ENCODE measurements at places on chromosomes 6 and 20.

- DNase-seq, result no peak
These were observed 187.5 kb upstream of the ECI2 start for GRCh38 chr6:4322846-4323309.

DNA sequence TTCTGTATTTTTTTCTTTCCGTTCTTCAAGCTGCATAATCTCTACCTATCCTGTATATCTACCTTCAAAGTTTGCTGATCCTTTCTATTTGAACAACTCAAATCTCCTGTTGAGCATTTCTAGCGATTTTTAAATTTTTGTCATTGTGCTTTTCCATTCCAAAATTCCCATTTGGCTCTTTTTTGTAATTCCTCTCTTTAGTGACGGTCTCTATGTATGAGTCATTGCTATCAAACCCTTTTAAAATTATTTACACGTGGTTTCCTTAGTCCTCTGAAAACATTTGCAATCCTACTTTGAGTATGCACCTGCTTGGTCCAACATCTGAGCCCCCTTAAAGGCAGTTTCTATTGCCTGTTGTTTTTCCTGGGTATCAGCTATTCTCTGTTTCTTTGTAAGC lies 100.5 kb upstream of the FOXC1 start:
- no peak for DNase-seq

GRCh38 chr6:12890171-12890790 lies 173.7 kb downstream of the PHACTR1 start:
- DNase-seq, result no peak

DNA sequence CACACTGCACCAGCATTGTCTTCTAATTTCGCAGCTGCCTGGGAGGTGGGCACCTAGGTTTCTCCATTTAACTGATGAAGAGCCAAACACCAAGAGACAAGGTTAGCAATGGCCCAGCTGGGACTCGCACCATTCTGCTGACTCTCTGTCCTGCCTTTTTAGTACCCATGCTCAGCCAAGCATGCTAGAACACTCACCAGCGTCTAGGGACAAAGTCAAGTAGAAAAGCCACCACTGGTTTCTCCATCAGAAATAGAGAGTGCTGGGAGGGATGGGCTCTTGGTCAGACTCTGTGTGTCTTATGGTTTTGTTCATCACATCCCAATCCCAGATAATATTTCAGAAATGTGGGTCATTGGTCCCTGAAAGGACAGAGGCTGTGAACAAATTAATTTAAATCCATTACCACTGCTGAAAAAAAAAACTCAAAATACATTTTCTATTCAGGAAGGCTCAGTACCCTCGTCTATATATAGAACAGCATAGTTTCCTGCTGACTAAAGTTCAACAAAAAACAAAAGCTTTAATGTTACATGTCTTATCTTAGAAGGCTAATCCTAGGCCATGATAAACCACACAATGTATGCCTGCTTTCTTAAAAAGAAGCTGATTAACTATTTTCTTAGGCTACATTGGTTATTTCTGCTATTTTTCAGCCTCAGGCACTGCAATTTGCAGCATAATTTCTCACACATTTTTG lies 111.0 kb downstream of the TBC1D7 start:
- no peak for DNase-seq

GRCh38 chr6:147689398-147689797 lies 180.9 kb downstream of the SAMD5 start:
- DNase-seq, result no peak

GRCh38 chr6:80148220-80148619 lies 41.7 kb downstream of the BCKDHB start:
- no peak for DNase-seq

- no peak for DNase-seq
These were observed 3.7 kb upstream of the CMTR1 start for GRCh38 chr6:37429352-37429750.

GRCh38 chr20:21519136-21519584 lies 5.3 kb upstream of the NKX2-2 start:
- no peak for DNase-seq

GRCh38 chr20:58546416-58546711 lies 31.2 kb upstream of the APCDD1L start:
- no peak for DNase-seq

DNA sequence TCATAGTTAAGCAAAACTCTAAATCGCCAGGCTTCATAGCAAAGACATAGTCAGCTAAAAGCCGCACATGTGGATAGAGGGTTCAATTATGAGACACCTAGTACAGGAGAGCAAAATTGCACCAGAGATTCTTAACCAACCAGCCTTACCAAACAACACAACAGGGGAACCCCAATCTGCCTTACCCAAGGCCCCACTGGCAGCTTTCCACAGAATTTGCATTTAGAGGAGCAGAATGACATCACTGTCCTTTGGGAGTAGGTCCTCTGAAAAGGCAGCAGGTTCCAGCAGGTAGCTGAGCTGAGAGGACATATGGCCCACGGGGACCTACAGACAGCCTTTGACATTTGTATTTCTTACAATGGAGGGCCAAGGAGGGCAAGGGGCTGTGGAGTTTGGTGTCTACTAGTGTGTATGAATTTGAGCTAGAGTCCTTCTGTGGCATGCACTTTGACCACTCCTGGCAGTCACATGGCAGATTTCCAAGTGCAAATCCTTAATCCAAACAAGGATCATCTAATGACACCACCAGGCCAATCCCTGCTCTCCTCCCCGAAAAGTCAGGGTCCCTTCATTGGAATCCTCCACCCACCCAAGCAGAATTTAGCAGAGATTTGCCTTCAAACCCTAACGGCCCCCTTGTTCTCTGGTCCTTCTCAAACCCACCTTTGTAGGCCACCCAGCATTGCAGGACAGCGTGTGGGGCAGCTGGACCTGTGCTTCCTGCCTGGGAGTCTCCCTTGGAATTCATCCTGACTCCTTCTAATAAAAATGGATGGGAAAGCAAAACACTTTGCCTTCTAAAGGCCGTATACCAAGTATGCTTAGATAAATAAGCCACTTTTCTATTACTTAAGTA lies 171.2 kb upstream of the SUPT3H start:
- DNase-seq, result no peak

DNA sequence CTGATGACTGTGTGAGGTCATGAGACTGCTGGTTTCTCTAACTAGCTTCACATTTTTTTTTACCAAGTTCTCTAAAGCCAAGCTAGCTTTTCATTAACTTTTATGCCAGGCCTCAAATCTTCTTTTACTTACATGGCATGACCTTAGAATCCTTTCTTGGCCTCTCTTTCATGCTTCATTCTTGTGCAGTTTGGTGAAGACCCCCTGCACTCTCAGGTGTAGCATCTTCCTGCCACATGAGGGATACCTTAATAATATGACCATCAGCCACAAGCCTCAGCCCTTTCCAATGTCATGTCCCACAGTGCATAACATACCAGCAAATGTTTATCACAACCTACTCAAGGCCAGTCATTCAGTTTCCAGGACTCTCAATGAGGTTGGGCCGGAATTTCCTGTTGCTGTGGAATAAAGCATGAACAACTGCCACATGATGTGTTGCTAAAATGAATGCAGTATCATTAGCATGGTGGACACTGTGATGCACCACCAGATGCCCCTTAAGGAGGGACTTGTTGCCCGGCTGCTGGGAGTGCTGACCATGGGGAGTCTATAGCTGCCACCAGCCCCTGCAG lies 72.2 kb downstream of the RIN2 start:
- DNase-seq, result no peak

GRCh38 chr20:18589941-18590674 lies 2.3 kb downstream of the DTD1 start:
- DNase-seq, result no peak

DNA sequence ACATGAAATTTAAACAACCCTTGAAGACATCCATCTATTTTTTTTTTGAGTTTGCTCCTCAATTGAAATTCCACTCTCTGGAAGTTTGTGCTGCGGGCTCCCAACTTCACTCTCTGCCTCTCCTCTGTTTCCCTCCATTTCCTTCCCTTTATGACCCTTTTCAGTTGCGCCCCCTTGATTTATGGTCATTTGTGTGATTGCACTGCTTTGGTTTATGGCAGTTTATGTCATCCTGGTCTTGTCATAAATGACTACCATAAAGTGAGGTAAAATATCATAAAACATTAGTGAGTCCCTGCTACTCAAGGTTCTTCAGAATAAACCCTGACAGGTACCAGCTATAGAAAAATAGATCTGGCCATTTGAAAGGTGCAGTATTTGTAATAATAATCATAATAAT lies 348.3 kb upstream of the ZFP64 start:
- no peak for DNase-seq

DNA sequence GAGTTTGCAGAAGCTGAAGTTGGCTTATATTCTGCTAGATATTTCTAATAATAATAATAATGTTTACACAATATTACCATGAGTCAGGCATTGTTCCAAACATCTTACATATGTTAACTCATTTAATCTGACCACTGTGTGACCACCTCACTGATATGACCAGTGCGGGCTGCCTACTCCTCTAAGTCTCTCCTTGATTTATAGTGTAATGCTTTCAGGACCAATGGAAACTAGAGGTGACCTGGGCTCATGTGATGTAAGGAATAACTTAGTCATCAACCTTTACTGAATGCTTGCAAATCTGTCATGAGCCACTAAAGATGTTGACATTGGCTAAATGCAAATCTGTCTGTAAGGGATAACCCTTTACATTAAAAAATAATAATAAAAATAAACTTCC lies 51.1 kb upstream of the GPR6 start:
- DNase-seq, result no peak

- DNase-seq, result no peak
These were observed 115.3 kb upstream of the MLIP start for GRCh38 chr6:53995935-53996334.

GRCh38 chr6:148349466-148349865 lies 6.8 kb downstream of the SASH1 start:
- DNase-seq, result no peak

DNA sequence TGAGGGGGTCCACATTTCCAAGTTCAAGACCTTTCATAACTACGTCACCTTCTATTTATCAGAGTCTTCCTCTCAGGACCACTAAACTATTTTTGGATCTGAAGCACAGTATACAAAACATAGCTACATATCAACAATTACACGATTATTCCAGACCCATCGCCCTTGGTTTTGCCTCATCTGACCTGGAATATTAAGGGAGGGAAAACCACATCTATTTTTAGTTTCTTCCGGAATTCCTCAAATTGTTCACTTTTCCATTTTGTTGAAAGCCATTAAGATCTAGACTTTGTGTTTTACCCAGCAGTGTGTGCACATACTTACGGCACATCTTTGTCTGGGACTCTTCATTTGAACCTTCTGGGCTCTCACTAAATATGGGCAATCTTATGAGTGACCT lies 12.0 kb upstream of the ADGRF5 start:
- no peak for DNase-seq

DNA sequence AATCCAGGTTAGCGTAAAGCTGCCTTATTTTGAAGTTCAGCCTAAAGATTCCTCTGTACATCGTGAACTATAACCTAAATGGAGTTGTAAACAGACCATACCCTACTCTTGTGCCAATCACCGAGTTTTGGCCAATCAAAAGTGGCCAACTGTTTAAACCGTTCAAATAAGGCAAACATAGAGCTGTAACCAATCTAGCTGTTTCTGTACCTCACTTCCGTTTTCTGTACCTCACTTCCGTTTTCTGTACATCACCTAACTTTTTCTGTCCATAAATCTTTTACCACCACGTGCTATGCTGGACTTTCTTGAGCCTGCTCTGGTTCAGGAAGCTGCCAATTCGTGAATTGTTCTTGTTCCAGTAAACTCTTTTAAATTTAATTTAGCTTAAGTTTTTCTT lies 39.7 kb downstream of the LBP start:
- no peak for DNase-seq

DNA sequence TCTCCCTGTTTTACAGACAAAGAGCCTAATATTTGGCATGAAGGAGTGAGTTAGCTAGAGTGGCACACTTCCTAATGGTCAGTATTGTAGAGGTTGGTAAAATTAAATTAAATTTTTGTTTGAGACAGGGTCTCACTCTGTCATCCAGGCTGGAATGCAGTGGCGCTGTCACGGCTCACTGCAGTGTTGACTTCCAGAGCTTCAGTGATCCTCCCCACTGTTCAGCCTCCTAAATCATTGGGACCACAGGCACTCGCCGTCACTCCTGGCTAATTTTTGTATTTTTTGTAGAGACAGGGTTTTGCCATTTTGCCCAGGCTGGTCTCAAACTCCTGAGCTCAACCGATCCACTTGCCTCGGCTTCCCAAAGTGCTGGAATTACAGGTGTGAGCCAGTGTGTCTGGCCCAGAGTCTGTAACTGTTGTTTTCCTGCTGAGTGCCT lies 70.9 kb downstream of the SCAND1 start:
- DNase-seq, result no peak

DNA sequence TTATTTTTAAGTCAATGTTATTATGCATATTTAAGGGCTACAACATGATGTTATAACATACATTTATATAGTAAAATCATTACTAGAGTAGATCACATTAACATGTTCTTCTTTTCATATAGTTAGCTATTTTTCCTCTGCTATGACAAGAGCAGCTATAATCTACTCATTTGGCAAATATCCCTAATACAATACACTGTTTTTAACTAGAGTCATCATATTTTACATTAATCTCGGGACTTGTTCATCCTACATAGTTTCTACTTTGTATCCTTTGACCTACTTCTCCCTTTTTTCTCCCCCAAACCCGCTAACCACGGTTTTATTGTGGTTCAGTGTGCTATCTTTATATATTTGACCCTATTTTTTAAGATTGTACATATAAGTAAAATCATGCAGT lies 249.0 kb downstream of the EPM2A start:
- no peak for DNase-seq

GRCh38 chr20:50397058-50397457 lies 113.1 kb upstream of the PTPN1 start:
- no peak for DNase-seq

DNA sequence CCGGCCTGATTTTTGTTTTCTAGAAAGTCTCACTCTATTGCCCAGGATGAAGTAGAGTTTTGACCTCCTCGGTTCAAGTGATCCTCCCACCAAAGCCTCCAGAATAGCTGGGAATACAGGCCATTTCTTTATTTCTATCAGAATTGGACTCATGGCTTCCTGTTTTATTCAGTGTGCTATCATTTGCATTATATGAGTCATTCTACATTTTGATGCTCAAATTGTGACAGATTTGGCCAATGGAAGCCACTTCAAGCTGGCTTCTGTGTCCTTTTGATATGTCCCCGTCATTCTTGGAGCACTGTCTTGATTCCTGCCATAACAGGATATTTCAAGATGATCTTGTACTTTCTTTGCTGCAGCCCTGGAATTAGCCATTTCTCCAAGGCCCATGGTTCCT lies 75.1 kb downstream of the CNBD2 start:
- DNase-seq, result no peak

- DNase-seq, result no peak
These were observed 100.1 kb upstream of the SUPT3H start for GRCh38 chr6:45477790-45478189.

- DNase-seq, result no peak
These were observed 31.6 kb upstream of the MANEA start for GRCh38 chr6:95545686-95546085.
